Natural killer cell (primary cell): ENCODE measurements at places on chromosomes 1 and 21. TPM values are rescaled to one million over a fixed set of nuclear protein-coding genes. Genes with fewer than 3 reads are reported as not detected.
A peak's percentile ranks its signal among the peaks of the same experiment; 100 is the strongest.

The RPTN gene
- total RNA-seq = not detected

The RNU1-2 gene
- 2,937 TPM for total RNA-seq

DNA sequence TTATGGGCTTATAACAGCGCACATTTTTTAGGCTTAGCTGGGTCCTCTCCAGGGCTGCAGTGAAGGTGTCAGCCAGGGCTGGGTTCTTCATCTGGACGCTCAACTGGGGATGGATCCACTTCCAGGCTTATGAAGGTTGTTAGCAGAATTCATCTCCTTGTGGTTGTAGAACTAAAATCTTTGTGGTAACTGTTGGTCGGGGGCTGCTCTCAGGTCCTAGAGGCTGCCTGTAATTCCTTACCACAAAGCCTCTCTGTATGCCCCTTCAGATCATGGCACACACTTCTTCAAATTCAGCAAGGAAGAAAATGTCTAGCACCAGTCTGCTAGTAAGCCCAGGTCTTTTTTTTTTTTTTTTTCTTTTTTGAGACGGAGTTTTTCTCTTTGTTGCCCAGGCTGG lies 40.9 kb upstream of the EPS8L3 start:
- H3K4me3 ChIP-seq = no peak overlapping the region
- H3K27ac ChIP-seq = no peak overlapping the region
- no peaks in the 10 kb centered on the region for H3K36me3 ChIP-seq
- no peak for DNase-seq
- H3K27me3 ChIP-seq = peaks cover 21% of the 10 kb centered on the region
- peaks cover 35% of the 10 kb centered on the region for H3K4me1 ChIP-seq

GRCh38 chr1:20216574-20216973 lies 30.3 kb upstream of the PLA2G2C start:
- no peak overlapping the region for H3K4me3 ChIP-seq
- H3K36me3 ChIP-seq = no peaks in the 10 kb centered on the region

DNA sequence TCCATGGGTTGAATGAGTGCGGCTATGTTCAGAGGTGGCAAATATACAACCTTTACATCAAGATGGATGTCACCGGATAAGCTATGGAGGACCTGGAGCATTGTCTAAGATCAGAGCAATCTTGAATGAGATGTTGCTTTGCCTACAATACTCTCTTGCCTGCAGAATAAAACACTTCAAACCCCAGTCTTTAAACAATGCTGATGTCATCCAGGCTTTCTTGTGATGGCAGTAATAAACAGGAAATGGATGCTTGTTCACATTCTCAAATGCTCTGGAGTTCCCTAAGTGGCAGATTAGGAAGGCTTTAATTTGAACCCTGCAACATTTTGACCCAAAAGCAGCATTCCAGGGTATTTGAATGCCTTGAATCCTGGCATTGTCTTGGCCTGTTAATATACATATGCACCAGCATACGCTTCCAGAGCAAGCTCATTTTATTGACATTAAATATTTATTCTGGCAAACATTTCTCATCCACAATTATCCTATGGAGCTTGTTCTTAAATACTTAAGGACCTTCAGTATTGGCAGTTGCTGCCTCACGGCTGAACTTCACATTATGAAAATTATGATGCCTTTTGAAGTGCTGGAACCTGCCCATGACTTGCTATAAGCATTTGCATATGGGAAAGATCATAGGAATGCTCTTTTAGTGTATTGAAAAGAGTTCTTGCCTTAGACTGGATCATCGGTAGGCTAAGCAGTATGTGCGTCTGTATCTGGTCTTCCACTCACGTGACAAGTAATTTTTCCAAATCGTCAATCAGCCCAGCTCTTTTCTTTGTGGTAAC lies 422.7 kb downstream of the SIPA1L2 start:
- no peak overlapping the region for H3K27ac ChIP-seq
- no peak for DNase-seq
- no peaks in the 10 kb centered on the region for H3K36me3 ChIP-seq
- H3K4me3 ChIP-seq = no peak overlapping the region

DNA sequence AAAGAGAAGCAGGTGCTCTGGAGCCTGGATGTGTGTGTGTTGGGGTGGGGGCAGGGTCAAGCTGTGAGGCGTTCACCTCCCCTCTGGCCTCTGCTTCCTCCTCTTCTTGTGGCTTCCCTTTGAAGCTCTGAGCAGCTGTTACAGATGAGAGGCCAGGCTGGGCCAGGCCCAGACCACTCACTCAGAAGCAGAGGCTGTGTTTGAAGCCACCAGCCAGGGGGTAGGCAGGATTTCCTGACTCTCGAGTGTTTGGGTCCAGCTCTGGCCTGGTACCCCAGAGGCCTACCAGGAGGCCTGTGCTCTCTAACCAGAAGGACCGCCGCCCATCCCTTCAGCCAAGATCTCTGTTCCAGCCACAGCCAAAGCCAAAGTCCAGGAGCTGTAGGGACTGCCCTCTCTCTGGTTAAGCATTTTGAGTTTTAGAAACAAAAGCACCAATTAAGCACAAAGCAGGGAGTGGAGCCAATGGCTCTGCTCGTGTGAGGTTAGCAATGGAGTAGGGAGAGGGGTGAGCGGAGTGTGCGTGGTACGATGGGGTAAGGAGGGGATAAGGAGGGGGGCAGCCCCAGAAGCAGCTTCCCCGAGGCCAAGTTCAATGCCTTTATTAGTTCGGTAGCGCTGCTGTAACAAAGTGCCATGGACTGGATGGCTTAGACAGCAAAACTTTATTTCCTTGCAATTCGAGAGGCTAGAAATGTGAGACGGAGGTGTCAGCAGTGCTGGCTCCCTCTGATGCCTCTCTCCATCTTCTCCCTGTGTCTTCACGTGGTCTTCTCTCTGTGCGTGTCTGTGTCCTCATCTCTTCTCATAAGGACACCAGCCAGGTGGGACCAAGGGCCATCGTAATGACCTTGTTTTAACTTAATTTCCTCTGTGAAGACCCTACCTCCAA lies 20.5 kb downstream of the RCSD1 start:
- DNase-seq = no peak
- H3K4me1 ChIP-seq = peaks cover 80% of the 10 kb centered on the region
- H3K27me3 ChIP-seq = no peaks in the 10 kb centered on the region
- H3K27ac ChIP-seq = peak overlapping the region; percentile 68
